ENCODE measurements at places on chromosomes 7 and 10.

- DNase-seq = no peak
Measured at GRCh38 chr10:11450427-11450826, 161.0 kb downstream of the USP6NL start.

GRCh38 chr10:3932597-3933375 lies 147.8 kb upstream of the KLF6 start:
- no peak for DNase-seq

DNA sequence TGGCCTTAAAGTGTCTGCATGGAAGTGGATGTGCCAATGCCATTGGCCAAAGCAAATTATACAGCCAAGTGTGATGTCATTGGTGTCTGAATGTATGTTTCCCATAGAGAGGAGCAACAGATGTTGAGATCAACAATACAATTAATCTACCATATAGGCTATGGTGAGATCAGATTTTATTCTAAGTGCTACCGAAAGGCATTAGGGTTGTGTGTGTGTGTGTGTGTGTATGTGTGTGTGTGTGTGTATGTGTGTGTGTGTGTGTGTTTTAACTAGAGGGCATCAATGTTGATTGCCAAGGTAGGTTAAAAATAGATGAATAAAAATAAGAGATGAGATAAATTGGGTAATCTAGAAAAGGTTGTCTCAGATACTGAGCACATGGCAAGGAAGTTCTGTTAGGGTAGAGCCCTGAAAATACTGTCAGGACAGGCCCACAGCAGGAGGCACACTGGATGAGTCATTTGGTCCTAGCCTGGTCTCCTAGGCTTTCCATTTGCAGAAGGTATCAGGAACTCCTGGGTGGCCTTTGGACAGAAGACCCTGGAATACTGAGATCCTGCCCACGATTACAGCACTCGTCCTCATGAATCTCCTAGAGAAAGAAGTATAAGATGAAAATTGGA lies 446.0 kb upstream of the PODXL start:
- no peak for DNase-seq

- no peak for DNase-seq
Measured at GRCh38 chr10:339038-339391, 203.8 kb downstream of the ZMYND11 start.

DNA sequence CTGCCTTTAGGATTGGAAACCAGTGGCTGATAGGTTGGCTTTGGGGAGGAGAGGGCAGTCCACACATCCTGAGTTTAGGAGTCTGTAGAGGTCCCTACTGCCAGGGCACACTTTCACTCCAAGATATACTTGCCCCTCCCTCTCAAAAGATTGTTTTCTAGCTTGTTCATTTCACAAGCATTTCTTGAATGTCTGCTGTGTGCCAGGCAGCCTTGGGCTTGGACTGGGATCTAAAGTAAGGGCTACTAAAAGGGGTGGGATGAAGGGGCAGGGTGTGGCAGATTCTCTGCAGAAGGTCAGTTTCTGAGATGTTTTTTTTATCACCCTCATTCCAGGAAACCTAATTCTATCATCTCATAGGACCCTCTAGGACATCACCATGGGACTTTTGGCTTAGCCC lies 272.4 kb downstream of the SKAP2 start:
- no peak for DNase-seq

GRCh38 chr7:50315739-50316671 lies 11.5 kb downstream of the IKZF1 start:
- peak; percentile 46 for DNase-seq

GRCh38 chr10:116779076-116779687 lies 36.8 kb upstream of the HSPA12A start:
- DNase-seq = no peak

DNA sequence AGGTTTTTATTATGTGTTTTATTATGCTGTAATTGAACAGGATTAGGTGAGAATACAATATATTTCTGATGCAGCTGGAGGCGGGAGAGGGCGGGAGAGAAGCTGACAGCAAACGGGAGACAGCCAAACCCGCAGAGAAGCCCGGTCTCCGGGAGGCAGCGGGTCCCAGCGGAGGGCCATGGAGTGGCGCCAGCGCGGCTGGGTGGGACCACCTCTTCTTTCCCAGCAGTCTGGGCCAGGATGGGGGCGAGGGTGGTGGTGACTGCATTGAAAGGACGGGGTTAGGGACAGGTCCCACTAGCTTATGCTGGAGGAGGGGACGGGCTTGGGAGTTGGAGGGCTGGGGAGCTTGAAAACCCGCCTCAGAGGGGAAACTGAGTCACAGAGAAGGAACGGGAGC lies 14.5 kb upstream of the KAZALD1 start:
- no peak for DNase-seq

GRCh38 chr7:155992538-155992937 lies 180.3 kb upstream of the SHH start:
- DNase-seq = no peak

DNA sequence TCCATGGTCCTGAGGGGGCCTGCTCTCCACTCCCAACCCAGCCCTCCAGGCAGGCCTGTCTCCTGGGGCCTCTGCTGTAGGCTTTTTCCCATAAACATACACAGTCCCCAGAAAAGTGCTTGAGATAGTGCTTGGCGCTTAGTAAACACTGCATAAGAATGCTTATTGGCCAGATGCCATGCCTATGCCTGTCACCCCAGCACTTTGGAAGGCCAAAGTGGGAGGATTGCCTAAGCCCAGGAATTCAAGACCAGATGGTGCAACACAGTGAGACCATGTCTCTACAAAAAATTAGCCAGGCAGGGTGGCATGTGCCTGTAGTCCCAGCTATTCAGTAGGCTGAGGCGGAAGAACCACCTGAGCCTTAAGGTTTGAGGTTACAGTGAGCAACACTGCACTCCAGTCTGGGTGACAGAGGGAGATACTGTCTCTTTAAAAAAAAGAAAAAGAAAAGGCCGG lies 24.6 kb upstream of the ASL start:
- DNase-seq = no peak

- no peak for DNase-seq
Measured at GRCh38 chr10:20302033-20302432, 485.8 kb downstream of the PLXDC2 start.

GRCh38 chr7:150311711-150312110 lies 11.4 kb upstream of the LRRC61 start:
- no peak for DNase-seq

- DNase-seq = no peak
Measured at GRCh38 chr10:71622616-71623015, 97.0 kb downstream of the C10orf105 start.

DNA sequence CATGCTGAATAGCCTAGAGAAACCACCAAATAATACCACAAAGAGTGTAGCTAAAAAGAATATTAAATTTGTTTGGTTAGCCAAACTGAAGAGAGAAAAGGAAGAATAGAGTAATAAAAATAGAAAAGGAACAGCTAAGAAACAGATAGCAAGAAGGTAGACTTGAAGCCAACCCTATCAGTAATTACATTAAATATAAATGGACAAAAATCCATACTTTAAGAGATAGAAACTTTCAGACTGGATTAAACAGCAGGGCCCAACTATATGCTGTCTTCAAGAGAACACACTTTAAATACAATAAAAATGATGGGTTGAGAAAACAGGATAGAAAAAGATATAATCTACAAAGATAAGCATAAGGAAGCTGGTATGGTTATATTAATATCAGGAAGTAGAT lies 31.2 kb downstream of the IL2RA start:
- DNase-seq = no peak

- no peak for DNase-seq
Measured at GRCh38 chr7:100215895-100216294, 3.9 kb upstream of the PVRIG start.

DNA sequence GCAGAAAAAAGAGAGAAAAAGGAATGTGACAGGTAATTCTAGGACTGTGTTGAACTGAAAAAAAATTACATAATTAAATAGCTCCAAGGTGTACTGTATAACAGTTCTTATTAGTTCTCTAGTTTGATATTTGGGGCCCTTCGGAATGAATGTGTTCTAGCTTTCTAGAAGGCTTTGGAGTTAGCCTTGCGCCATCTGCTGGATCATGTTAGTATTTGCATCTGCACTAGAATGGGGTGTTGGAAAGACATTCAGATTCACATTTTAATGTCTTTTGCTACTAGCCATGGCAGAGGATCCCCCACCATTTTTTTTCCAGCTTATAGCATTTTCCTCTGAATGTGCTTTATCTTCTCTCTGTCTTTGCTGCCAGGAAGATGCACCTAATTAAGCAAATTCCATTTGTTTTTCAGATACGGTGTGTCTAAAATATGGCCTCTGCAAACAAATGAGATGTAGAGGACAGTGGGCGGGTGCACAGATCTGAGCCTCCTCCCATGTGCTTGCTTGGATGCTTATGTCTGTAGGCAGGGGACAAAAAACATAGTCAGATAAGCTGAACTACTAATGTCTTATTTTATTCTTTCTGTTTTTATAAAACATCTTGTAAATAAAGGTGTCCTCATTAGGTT lies 238.5 kb downstream of the PHF14 start:
- DNase-seq = peak; percentile 66

DNA sequence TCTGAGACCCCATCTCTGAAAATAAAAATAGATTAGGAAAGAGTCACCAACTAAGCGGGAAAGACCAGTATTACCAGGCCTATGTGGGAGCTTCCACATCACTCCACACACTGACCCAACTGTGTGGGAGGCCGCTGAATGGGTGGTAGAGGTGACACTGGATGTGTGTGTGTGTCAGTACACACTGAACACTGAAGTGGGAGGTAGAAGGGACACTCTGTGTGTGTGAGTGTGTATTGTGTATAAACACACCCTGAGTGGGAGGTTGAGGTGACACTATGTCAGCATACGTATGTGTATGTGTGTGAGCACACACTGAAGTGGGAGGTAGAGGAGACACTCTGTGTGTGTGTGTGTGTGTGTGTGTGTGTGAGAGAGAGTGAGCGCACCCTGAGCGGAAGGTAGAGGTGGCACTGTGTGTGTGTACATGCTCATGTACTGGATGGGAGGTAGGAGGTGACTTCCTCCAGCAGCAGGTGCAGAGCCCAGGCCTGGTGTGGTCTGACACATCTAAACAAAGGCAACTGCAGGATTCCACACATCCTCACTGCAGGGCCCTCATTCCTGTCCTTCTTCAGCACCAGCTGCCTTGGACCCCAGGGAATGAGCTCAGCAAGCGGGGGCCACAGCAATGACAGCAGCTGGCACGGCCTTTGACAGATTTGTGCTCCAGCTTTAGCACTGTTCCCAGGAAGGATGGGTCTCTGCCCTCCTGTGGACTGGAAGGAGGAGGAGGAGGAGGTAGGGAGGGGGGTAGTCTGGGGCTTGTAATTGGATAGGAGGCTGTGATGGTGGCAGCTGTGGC lies 26.5 kb upstream of the RBM20 start:
- no peak for DNase-seq

DNA sequence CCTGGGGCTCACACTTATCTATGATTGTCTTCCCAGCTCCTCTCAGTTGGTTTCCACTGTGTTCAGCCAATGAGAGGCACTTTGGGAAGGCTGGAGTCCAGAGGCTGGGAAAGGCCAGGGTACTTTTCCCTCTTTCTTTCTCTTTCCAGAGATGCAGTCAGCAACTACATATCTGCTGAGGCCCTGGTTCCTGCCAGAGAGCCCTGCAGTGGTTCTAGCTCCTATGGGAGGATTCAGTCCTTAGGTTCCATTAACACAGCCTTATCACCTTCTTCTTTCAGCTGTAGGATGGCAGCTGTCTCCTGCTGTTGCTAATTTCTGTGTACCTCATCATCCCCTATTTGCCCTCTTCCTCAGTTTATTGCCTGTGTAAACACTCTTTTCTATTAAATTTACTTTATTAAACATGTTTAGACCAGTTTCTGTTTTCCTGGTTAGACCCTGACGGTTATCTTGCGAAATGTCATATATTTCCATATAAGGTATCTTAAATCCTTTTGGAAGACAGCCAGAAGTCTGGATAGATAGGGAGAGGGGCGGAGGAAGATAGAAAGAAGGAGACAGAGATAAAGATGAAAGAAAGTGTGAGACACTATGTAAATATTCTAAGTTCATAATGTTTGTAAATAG lies 100.3 kb downstream of the HGF start:
- no peak for DNase-seq

- DNase-seq = no peak
Measured at GRCh38 chr7:127153315-127153714, 99.4 kb downstream of the GRM8 start.
